SK-MEL-5 (cell line): ENCODE measurements at places on chromosomes 11 and 22.

DNA sequence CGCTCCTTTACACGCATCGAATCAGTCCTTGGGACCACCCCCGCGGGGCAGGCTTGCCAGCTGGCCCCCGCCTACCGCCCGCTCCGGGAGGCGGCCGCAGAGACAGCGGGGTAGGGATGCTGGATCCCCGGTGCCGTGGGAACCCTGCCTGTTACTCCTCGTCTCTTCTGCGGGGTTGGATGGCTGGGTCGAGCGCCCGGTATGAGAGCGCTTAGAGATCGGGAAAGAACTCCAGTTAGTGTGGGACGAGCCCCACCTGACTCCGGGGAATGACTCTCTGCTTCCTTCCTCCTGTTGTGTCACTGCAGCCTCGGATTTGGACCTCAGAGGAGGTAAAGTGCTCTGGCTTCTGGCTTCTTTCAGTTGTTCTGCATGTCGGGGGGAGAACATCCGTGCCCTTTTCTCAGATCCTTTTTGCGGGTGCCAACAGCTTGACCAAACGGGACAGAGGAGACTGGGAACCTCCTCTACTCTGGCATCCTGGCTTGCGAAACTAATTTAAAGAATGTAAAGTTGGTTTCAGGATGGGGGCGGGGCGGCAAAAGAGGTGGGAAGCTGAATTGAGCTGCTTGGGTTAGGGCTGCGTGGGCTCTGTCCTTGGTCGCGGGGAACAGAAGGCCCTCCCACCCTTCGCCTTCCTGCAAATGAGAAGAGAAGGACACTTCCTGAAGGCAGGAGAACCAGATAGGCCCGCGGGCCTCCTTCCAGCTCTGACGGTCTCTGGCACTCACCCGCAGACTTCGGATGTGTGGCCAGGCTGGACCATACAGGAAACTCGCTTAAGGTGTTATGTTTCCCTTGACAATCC lies 938 bp downstream of the LAYN start:
- no peak for DNase-seq

GRCh38 chr11:69707176-69707575 lies 3.4 kb upstream of the FGF19 start:
- no peak for DNase-seq

GRCh38 chr11:107928767-107929507 lies 689 bp downstream of the RAB39A start:
- peak; percentile 14 for DNase-seq

DNA sequence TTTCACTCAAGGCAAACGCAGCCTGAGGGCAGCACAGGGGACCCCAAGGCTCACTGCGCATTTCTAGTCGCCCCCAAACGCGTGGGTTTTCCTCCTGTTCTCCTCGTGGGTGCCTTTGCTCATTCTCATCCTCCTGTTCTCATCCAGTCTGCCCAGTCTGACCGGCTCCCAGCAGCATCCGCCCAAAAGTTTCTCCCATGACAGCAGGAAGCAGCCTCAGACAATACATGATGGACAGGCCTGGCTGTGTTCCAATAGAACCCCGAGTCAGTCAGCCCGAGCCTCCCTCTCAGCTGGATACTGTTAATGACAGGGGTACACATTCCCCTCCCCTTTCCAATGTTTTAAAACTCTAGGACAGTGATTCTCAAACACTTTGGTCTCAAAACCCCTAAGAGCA lies 22.5 kb upstream of the KRTAP5-7 start:
- DNase-seq: no peak

GRCh38 chr11:61062181-61062930 lies 39.9 kb upstream of the CD5 start:
- no peak for DNase-seq

- DNase-seq: no peak
Measured at GRCh38 chr22:32465661-32466060, 1.4 kb upstream of the BPIFC start.

DNA sequence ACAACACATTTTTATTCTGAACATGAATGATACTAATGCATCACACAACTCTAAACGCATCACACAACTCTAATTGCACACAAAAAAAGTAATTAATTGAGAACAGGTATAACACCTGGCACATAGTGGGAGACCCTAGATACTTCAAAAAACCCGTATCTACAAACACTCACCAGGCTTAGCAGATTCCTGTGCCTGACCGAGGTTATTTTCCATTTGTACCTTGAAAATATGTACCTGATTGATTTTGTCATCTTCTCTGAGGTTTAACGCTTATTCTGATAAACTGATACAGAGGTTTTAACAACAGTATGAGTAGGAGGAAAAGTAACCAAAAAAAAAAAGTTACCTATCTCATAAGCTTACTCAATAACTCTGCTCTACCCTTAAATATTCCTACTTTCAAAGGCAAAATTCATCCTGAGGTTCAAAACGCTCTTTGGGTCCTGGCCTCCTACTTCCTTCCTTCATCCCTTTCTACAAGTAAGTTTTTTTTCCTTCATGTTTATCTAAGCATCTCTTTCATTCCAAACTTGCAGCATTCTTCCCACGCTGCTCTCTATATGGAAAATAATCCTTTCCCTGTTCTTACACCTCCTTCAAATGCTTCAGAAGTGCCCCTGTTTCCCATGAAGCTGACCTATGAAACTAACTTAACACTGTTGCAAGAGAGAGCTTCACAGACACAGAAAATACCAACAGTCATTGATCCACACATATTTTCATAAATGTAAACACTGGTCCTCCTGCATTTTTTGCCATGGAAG lies 73.3 kb downstream of the ETS1 start:
- DNase-seq: no peak

DNA sequence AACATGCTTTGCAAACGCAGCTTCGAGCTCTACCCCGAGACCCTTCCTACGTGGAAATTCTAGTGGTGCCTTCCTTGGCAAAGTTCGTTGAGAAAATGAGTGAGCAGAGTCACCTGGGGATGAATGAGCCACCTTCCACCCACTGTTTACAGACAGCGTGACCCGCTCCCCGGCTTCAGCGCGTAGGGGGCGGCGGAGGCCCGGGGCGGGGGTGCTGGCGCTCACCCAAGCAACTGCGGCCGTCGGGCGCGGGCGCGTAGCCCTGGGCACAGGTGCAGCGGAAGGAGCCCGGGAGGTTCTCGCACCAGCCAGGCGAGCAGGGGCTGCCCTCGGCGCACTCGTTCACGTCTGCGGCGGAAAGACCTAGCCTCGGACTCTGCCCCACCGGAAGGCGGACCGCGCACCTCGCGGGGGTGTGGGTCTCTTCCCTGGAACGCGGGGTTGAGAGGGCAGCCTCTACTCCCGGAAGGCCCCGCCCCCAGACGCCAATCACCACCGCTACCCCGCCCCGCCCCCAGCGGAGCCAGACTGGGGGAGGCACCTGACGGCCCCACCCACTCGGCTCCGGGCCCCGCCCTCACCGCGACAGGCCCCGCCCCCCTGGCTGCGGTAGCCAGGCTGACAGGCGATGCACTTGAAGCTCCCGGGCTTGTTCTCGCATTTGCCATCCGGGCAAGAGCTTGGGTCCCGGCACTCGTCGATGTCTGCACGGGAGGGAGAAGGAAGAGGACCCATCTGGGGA lies 11.8 kb downstream of the LTBP3 start:
- peak; percentile 48 for DNase-seq

DNA sequence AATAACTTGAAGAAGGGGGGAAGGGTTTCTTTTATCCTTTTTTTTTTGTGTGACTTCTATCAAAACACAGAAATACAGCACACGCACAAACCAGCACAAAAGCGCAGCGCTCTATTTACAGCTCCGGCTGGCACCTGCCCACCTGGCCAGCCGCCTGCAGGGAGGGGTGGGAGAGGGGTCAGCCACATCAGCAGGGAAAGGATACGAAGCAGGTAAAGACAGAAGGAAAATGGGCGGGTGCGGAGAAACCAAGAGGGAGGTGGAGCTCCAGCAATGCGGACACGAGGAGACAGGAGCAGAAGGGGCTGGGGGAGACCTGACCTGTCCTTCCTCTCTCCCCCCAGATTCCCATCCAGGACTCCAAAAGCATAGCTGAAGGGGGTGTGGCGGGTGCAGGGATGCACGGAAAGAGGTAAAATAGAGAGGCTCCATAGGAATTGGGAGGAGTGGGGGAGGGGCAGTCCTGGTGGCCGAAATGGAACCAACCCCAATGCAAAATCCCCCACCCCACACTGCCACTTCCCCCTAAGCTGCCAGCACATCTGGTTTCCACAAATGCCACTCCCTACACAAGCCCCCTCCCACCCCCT lies 14.1 kb downstream of the CXCR5 start:
- no peak for DNase-seq

GRCh38 chr22:26763633-26764361 lies 106.4 kb downstream of the MIAT start:
- DNase-seq: no peak

GRCh38 chr11:44351006-44351660 lies 41.2 kb upstream of the ALX4 start:
- no peak for DNase-seq

DNA sequence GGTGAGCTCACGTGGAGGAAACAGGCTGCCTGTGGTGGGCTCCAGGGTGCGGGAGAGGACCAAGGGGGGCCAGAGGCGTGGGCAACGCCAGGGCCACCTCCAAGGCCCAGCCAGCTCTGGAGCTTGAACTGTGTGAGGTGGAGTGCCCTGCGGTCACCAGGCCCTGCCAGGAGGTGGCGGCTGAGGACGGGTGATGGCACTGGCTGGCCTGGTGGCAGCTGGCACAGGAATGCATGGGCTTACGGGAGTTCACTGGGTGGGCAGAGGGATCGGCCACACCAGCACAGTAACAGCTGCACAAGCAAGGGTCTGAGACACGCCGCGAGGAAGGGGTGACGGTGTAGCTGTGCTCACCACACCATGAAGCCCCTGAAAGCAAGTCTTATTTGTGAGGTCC lies 15.8 kb downstream of the TOLLIP start:
- DNase-seq: peak; percentile 20

DNA sequence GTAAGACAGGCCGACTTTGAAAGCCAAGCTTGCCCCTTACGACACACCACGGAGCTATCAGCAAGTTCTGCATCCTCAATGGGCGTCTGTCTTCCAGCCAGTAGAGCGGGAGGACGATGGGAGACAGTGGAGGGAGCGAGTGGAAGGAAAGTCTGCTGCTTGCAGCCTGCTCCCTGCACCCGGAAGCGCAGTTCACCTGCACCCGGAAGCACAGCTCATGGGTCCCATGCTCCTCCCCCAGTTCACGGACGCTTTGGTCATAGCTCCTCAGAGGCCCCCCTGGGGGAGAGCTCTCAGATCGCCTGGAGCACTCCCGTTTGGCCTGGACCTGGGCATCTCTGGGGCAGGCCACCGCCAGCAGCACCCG lies 51.3 kb downstream of the FBLN1 start:
- DNase-seq: no peak

- no peak for DNase-seq
Measured at GRCh38 chr22:36891646-36892045, 21.8 kb upstream of the CSF2RB start.
